ENCODE measurements at places on chromosomes 2 and 18.

- DNase-seq = peak; percentile 90
Measured at GRCh38 chr2:235493775-235494715, at the start of gene AGAP1. Gene AGAP1, plus strand, starts transcription at chr2:235494043.

DNA sequence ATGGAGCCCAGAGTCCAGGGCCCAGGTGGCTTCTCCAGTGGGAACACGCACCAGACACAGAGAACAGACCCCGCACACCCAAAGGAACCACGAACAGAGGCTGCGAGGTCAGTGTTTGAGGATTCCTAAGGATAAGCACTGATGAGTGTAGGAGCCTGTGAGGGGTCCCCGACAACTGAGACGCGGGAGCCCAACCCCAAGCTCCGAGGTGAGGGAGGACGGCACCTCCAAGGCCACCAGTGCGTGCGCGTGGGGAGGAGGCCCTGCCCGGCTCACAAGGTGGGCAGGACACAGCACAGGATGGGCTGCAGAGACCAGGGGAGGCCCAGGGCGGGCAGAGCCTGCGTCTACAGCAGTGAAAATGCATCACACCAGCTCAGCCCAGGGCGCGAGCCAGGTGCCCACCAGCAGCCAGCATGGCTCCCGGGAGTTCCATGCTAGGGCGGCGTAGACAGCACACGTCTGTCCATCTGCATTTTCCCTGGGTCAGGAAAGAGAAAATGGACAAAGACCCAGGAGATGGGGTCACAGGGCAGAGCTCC lies 189.1 kb downstream of the EIPR1 start:
- no peak for DNase-seq

- no peak for DNase-seq
Measured at GRCh38 chr18:47470941-47471340, 219.5 kb upstream of the SKOR2 start.

DNA sequence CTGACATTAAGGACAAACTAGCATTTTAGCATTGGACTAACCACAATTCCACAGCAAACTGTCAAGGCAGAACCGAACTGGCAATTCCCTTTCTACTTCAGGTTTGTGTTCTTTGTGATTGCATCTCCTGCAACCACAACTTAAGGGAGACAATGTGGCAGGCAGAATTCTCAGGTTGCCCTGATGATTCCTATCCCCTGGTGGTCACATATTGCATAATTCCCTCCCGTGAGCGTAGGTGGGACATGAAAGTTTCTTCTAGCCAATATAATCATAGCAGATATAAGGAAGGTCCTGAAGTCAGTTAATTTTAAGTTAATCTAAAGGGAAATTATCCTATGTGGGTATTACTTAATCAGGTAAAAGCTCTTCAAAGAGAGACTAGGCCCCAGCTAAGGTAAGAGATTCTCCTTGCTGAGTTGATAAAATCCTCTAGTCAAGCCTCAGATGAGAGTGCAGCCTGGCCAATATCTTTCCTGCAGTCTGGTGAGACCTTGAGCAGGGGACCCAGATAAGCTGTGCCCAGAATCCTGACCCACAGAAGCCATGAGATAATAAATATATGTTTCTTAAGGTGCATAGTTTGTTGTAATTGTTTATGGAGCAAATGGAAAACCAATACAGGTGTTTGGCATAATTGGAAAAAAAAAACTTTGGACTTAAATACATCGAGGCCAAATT lies 45.9 kb upstream of the TNP1 start:
- no peak for DNase-seq

DNA sequence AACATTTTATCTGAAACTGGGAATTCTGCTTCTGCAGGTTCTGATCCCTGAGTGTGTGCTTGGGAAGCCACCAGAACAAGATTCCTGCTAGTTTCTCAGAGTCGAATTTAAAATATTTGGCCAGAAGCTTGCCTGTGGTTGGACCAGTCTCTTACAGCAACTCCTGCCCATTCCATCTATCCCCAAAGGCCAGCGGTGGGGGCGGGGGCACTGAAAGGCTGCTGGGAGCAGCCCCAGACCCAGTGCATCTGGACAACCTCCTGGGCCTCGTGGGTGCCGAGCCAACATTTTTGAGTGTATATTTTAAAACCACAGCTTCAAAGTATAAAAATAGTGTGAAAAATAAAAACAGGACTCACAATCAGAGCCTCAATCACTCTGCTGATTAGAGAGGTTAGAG lies 38.6 kb upstream of the ZFP36L2 start:
- no peak for DNase-seq
